ENCODE measurements at places on chromosomes 5 and 9. TPM values are rescaled to one million over a fixed set of nuclear protein-coding genes. Genes with fewer than 3 reads are reported as not detected.

ANKRD31 gene
- 0.06 TPM for total RNA-seq

SLC34A1 gene
- not detected for total RNA-seq

SPDL1 gene
- 47.2 TPM for total RNA-seq

UBE2QL1 gene
- 4.6 TPM for total RNA-seq

CDC37L1 gene
- 15.3 TPM for total RNA-seq

IL3 gene
- total RNA-seq = not detected

Measured in A549 treated with AZD2906 at 1 μM for 4 hours (cell line).